GM13977 (cell line): ENCODE measurements at places on chromosomes 11 and 22.

DNA sequence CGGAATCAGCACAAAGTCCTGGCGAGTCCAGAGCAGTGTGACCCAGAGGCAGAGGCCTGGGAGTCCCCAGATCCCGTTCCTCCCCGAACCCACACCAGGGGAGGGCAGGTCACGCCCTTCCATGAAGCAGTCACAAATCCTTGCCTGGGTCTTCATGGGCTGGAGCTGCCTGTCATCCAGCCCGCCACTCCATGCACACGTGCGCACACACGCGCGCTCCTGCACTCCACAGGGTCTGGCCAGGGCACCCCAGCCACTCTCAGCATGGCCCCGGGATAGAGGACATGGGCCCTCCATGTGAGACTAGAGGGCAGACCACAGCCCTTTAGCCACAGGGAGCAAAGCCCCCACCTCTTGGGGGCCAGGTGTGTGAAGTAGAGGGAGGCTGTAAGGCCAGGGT, 5.7 kb upstream of the TNFRSF13C start:
- no peak for DNase-seq

GRCh38 chr11:115578275-115578674, 74.1 kb upstream of the CADM1 start:
- no peak for DNase-seq

DNA sequence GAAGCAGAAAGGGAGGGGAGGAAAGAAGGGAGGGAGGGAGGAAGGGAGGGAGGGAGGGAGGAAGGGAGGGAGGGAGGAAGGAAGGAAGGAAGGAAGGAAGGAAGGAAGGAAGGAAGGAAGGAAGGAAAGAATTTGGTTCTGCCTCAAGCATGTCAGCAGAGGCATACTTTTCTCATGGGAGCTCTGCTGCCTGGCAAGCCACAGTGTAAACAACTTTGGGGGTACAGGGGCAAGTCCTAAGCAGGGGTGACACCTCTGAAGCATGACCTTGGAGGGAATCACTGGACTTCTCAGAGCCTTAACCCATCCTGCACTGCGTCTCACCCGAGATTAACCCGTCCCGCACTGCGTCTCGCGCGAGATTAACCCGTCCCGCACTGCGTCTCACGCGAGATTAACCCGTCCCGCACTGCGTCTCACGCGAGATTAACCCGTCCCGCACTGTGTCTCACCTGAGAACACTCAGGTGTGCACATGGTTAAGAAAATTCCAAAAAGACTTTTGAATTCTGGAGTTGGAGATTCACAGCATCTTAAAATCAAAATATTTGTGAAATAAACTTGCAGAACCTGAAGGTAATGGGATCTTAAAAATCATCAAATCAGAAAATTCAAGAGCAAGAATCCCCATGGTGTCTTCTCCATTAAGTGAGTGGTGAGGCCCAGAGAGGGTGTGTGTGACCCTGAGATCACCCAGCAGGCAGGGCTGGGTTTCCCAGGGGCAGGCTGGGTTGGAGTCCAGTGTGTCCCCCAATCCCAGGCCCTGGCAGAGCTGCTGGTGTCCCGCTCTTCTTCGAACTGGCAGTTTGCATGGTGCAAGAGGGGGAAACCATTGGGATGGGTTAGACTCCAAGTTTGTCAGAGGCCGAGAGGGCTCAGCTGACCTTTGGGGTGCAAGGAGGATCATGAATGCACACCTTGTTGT, 190.4 kb downstream of the MN1 start:
- no peak for DNase-seq

- no peak for DNase-seq
These were observed 171.9 kb downstream of the NCAM1 start for GRCh38 chr11:113133071-113133470.

DNA sequence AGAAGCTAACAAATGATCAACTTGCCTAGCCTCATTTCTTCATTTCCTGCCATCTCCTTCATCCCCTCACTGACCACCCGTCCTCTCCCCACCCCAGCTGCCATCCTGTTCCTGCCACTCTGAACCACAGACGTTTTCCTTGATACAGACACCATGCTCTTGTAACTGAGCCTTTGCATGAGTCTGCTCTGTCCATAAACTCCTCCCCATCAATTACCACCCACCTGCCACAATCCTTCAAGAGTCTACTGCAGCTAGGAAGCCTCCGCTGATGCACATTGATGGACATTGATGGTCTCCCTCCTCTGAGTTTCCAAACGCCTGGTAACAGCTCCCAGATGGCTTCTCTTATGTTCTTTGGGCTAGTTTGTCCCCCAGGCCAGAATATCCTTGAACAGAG, 193.8 kb downstream of the DBX1 start:
- DNase-seq, result no peak

- DNase-seq, result no peak
These were observed 336.7 kb downstream of the LUZP2 start for GRCh38 chr11:24833573-24833972.

- DNase-seq, result peak; percentile 11
These were observed 4786.8 kb upstream of the OR11H1 start for GRCh38 chr22:10741210-10741609.

DNA sequence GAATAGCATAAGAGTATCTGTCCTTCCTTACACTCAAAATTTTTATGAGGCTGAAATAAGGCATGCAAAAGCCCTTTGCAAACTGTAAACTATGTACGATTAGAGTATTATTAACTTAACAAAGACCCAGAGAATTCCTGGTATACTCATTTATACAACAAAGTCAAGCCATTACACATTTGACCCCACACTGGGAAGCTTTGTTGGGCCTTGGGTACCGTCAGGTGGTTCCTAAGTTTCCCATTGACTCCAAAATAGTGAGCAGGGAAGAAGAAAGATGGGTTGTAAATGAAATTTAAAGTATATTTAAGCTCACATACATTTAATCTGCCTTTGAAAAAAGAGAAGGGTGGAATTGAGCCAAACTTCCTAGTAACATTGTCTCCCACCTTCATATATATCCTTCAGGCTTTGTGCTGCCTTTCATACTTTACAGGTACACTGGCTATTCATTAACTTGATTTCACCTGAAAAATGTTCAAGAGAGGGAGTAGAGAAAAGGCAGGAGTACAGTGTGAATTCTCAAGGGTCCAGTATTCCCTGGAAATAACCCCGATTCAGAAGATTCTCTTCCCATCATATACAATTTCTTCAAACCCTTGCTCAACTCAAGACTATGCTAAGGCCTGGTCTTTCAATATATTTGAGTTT, 68.6 kb downstream of the SOX6 start:
- DNase-seq, result no peak
